ENCODE measurements at places on chromosomes 2 and 18.
A peak's percentile ranks its signal among the peaks of the same experiment; 100 is the strongest.

DNA sequence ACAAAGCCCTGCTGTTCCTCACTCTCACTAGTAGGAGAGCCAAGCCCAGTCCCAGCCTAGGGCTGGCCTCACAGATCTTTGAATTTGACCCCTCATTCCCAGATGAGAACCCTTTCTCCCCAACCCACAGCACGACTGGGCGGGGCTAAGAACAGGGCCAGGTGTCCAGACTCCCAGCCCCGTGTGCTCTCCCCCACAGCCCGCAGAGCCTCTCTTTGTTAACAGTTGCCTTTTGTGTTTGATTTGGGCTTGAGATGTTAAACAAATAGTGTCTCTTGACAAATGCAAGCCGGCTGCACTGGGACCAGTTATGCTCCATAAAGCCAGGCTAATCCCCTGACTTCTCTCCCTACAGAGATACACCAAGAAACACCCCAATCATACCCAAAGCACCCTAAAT lies 4.7 kb upstream of the KCNK3 start:
- no peak for DNase-seq

DNA sequence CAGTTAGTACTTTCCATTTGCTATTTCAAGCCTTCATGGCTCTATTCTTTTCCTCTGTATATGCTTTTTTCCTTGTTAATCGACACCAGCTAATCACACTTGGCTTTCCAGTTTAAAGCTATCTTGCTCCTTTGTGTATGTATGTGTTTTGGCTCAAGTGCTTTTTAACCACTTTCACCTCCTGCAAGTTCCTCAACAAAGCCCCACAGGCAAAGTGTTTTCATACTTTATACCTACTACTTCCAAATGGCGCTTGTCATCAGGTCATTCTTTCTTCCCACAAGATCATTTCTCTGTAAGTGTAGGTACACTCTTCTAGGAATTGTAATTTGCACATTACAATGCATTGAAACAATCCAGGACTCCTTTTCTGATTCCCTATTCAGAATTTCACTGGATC lies 64.0 kb upstream of the FIGN start:
- no peak for DNase-seq

DNA sequence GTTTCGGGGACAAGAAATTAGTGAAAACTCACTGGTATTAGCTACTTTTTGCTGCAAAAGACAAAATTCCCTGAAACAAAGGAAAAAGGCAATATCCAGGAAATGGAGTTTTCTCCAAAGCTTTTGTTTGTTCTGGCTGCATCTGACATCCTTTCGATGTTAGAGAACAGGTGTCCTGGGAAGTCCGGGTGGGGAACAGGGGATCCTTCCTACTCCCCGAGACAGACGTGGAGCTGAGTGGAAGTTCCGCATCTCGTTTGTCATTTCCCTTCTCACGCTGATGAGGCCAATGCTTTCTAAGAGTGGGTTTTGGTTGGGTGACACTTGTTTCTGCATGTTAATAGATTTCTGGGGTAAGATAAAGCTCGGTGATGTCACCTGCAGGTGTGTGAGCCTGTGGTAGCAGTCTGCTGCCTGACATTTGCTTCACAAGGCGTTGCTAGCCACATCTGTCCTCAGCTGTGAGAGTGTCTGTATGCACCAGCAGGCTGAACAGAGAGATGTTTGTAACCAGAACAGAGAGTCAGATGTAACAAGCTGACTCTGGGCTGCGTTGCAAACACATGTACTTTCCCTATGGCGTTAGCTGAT lies 125.9 kb downstream of the ACOXL start:
- no peak for DNase-seq

DNA sequence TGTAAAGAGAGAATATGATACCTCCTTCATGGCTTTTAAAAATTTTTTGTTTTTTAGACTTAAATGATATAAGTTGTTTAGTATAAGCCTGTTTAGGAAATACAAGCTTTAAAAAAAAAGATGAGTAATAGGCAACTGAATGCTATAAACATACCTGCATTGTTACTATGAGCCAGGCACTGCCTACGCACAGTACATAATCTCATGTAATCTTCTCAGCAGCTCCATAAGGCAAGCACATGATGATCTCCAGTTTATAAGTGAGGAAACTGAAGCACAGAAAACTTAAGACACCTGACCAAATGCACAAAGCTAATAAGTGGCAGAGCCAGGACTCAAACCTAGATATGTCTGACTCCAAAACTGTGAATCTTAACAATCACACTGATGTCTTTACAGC lies 156.3 kb upstream of the SLC1A4 start:
- no peak for DNase-seq

DNA sequence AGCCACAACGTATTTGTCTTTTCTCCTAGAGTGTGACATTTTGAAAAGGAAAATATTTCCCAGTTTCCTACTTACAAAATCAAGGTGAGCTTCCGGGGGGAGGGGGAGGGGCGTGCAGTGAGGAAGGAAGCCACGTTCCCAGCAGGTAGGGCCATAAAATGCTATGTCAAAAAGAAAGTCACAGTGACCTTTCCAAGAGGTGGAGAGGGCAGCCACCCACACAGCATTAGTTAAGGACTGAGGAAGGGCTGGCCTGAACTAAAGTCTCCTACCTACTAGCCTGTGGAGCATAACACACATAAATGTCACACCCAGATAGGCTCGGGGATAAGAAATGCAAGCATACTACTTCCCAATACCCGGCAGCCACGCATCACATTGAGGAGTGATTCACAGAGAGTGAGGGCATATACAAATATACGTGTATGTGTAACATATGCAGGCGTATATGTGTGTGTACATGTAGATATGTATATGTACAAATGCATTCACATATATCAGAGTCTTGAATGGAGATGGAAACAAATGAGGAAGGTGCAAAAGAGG lies 191.1 kb downstream of the STK39 start:
- no peak for DNase-seq

DNA sequence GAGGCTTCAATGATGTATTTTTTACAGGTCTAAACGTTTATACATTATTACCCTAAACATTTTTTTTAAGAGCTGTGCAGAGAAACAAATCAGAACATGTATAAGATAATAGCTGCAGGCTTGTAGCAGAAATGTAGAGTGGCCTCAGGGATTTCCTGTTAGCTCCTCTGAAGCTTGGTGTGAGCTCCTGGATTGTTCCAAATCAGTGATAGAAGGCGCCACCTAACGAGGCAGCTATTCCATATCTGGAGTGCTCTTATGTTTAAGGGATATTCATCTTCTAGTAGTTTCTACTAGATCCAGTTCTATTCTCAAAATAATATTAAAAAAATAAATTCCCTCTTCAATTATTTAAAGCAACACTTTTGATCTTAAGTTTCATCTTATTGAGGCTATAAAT lies 93.1 kb downstream of the LRP1B start:
- no peak for DNase-seq

- DNase-seq = no peak
These were observed 69.6 kb downstream of the POLR1A start for GRCh38 chr2:86035883-86036668.

- peak; percentile 15 for DNase-seq
These were observed 1.4 kb downstream of the NEDD4L start for GRCh38 chr18:58045242-58046092.

GRCh38 chr2:64978514-64979268 lies 10.5 kb upstream of the SLC1A4 start:
- no peak for DNase-seq

GRCh38 chr2:31411771-31412170 lies 2.8 kb downstream of the XDH start:
- DNase-seq = no peak

- no peak for DNase-seq
These were observed 438.3 kb downstream of the ZNF521 start for GRCh38 chr18:24913507-24914170.

GRCh38 chr2:172991031-172991430 lies 84.6 kb upstream of the MAP3K20 start:
- no peak for DNase-seq

DNA sequence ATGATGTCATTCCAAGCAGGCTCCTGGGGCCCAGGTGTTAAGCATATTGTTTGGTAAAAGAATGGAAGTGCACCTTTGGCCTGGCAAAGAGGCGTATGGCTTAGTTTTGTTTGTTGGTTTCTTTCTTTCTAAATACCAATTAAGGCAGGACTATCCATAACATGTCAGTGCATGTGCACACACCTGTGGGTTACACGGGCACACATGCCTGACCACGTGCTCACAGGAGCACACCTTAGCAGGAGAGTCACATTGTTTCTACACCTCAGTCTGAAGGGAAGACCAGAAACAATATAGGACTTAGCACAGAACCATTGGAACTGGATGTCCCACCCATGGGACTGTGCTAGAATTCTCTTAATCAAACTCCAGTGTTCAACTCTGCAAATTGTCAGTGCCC lies 127.8 kb downstream of the FBXO15 start:
- no peak for DNase-seq

- no peak for DNase-seq
These were observed 43.2 kb downstream of the PARD6G start for GRCh38 chr18:80204142-80204541.

DNA sequence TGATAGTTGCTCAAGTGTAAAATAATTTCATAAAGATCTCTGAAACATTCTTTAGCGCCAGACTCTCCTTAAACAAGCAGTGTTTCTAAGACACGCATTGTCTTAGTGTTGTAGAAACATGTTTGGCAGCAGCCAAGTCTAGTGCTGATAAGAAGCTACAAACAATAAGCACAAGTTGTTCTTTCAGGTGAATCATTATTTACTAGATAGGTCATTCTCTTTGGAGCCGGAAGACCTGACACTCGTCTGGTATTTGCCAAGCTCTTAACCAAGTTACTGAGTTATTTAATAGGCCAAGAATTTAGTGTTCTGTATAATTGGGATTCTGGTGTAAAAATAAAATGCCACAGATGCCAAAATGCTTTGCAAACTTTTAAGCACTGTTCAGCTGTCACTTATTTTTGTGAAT lies 852.1 kb downstream of the CPS1 start:
- peak; percentile 6 for DNase-seq

DNA sequence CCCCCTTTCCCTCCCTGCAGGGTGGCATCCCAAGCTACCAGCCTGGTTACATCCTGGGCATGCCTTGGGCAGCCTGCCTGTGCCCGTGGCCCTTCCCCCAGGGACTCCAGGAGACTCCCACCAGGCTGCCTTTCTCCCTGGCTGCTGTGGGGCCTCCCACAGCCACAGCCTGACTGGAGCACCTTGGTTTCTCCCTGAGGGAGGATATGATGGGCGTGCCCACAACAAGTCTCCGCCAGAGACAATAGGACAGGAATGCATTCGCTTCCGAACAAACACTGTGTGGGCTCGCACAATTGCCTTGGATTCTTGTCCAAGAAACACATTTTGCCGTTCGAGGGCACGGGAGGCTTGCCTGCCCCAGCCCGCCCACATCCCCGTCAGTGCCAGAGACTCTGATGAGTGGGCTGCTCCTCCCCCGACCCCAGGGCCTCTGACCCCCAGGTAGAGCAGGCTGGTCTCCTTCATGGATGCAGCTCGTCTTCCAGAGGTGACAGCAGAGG lies 102.1 kb downstream of the SMAD7 start:
- DNase-seq = no peak

- no peak for DNase-seq
These were observed 33.2 kb downstream of the B3GNT2 start for GRCh38 chr2:62229082-62229605.

GRCh38 chr2:95060446-95061118 lies 35.1 kb downstream of the MAL start:
- DNase-seq = no peak

GRCh38 chr2:17912266-17912691 lies 33.8 kb downstream of the KCNS3 start:
- DNase-seq = no peak

GRCh38 chr2:228118940-228119339 lies 62.5 kb downstream of the SPHKAP start:
- no peak for DNase-seq

DNA sequence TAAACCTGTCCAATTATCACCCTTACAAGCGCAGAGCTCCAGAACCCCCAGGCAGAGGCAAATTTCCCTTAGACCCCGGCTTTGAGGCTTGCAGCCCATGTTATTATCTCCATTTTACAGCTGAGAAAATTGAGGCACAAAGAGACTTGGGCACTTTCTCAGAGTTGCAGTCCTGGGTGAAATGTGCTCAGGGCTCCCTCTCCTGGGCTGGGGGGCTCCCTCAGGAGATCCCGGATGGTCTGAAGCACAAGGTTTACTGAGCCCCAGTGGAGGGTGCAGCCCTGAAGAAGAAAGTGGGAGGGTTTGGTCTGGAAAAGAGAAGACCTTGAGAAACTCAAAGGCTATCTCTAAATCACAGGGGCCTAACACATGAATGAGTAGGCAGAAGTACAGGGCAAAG lies 156.6 kb downstream of the CYRIA start:
- DNase-seq = no peak

DNA sequence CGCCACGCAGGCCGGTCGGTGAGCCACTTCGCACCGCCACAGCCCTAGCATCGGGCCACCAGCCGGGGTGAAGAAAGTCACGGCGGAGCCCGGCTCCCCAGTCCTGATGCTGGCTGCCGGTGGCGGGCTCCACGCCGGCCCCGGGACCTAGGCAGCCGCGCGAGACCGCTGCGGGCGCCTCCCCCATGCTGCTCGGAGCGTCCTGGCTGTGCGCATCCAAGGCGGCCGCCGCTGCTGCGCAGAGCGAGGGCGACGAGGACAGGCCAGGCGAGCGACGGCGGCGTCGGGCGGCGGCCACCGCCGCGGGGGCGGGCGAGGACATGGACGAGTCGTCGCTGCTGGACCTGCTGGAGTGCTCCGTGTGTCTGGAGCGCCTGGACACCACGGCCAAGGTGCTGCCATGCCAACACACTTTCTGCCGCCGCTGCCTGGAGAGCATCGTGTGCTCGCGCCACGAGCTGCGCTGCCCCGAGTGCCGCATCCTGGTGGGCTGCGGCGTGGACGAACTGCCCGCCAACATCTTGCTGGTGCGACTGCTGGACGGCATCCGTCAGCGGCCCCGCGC lies 433 bp downstream of the SH3RF3 start:
- no peak for DNase-seq

- no peak for DNase-seq
These were observed 15.7 kb downstream of the COL5A2 start for GRCh38 chr2:189163889-189164288.

- no peak for DNase-seq
These were observed 29.8 kb downstream of the TSHZ1 start for GRCh38 chr18:75240433-75240832.

DNA sequence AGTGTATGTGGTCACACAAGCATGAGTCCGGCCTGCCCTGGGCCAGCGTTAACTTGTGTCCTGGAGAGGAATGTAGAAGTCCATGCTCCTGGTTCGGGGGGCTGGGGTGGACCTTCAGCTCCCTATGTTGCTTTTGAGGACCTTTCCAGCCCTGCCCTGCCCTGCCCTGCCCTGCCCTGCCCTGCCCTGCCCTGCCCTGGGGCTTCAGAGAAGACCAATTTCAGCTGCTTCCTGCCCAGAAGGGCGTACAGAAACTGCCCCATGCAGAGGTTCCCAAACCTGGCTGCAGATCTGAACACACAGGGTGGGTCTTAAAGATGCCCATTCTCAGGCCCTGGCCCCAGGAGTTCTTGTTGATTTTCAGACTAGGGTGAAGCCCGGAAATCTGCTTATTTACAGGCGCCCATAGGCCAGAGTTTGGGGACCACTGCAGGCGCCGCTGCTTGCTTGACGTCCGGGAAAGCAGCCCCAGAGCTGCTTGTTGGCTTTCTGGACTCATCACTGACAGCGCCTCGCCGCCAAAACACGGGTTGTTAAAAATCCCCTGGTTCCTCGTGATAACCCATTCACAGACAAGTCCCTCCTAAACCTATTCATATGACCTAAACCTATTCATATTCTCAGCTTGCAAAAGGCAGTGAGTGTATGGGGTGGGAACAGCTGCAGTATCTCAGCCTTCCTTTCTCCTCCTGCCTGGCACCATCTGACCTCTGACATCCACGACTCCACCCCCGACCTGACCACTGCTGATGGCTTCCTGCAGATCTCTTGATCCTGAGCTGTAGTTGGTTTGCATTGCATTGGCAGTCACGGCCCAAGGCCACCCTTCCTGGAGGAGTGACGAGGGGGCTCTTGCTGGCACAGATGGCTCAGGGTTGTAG lies 198.3 kb downstream of the GLI2 start:
- DNase-seq = no peak
